Iris pigment epithelial cell (primary cell): ENCODE measurements at places on chromosomes 13 and 19.

DNA sequence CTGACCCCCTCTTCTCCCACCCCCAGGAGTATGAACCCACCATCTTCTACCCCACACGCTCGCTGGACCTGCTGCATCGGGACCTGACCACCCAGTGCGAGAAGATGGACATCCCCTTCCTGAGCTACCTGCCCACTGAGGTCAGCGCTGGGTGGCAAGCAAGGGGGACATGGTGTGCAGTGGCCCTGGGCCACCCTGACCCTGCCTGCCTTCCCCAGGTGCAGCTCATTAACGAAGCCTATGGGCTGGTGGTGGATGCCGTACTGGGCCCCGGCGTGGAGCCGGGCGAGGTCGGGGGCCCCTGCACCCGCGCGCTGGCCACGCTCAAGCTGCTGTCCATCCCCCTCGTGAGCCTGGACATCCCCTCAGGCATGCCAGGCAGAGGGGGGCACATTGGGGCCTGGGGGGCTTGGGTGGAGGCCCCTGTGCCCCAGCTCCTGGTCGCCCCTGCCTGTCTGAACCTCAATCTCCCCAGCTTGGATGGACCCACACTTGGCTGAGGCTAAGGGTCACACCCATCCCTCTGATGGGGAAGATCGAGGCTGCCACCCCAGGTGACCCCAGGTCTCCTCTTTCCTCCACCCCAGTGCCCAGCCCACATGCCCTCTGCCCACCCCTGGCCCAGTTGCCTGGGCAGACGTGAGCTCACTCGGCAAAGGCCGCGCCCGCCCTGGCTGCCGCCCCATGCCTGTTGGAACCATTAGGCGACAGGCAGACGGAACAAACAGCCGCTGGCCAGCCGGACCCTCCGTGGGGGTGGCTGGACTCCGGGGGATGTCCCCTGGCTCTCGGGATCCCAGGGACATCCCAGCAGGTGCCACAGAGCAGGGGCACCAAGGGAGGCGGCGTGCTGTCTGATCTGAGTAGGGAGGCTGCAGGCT, 2.5 kb upstream of the CILP2 start:
- no peak for DNase-seq

GRCh38 chr19:13083008-13083404, 19.7 kb downstream of the LYL1 start:
- DNase-seq = no peak

- no peak for DNase-seq
Observed at GRCh38 chr19:14992780-14993179, 13.1 kb upstream of the SLC1A6 start.

GRCh38 chr19:45496349-45496953, 396 bp downstream of the RTN2 start:
- DNase-seq = no peak

- DNase-seq = no peak
Observed at GRCh38 chr13:35481777-35482176, 5.3 kb upstream of the MAB21L1 start.
